ENCODE measurements at places on chromosomes 1 and 21.
A peak's percentile ranks its signal among the peaks of the same experiment; 100 is the strongest.

- DNase-seq, result no peak
Observed at GRCh38 chr21:33427051-33427450, 23.8 kb downstream of the IFNGR2 start.

DNA sequence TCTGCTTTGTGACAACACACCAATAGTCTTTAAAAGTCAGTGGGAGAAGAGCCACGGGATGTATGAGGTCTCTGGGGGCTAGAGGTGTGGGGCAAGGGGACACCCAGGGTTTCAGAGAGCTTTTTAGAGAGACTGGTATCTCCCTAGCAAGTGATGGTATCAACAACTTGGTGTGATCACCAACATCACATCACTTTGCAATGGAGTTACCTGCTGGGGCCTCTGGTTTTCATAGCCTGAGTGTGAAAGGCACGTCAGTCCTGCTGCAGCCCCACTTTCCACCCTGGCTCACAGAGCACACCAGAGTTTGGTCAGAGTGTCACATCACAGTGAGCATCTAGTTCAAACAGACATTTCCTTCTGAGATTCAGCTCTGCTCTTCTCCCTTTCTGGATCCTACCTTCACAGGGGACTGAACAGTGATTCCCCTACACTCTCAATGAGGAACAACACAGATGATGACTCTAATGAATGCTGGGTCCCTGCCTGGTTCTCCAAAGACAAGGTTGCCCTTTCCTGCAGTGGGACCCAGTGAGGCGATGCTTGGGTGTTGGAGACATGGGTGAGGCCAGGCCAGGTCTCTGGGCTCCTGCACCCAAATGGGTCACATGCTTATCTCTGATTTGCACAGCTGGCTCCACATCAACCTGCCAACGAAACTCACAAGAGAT lies 2.0 kb upstream of the MAN1C1 start:
- no peak for DNase-seq

DNA sequence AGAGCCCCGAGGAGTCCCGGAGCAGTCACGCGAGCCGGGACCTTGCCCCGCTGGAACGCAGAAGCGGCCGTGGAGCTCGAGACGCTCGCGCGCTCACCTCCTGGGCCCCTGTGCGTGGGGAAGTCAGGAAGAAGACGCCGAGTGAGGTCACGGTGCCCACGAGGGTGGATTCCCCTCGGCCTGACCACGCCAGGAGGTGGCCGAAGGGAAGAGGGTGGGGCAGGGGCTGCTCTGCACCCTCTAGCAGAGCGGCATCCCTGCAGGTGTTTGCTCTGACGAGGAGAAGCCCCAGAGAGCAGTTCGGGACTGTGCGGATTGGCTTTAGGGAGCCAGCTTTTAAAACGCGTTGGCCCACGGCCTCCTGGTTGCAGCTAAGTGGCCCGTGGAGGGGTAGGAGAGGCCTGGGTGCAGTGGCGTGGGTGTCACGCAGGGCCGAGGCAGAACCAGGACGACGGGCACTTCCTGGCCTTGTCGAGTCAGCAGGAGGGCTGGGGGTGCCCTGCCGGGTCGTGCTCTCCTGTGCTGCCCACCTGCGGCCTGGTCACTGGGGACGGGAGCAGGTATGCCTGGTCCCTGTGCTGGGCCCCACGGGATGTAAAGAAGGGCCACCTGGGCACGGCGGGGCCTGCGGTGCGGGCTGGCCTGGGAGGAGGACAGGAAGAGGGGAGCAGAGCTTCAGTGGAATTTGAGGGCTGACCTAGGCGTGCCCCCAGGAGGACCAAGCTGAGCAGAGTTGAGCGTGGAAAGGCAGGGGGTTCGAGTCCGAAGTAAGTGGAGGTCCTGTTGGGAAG lies 1.0 kb downstream of the PDXK start:
- DNase-seq, result no peak

DNA sequence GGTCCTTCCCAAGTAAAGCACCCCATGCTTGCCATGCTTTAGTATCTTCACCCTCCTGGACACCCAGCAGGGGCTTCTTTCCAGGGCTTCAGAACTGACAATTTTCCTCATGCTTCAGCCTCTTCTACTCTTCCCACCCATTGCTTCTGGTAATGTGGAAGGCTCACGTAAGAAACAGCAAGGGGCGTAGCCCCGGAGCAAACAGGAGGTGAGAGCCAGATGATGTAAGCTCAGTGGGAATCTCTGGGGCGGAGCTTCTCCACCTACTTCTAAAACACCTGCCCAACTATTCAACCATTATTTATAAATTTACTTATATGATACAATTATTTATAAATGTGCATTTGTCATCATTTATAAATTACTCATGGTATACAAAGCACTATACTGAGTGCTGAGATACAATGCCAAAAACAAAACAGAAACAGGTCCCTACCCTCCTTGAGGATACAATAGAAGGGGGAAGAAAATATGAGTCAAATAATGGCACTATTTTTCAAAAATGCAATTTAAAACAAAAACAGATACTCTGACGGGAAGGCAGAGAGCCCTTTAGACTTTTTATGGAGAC lies 140.1 kb upstream of the CAMK1G start:
- DNase-seq, result no peak

DNA sequence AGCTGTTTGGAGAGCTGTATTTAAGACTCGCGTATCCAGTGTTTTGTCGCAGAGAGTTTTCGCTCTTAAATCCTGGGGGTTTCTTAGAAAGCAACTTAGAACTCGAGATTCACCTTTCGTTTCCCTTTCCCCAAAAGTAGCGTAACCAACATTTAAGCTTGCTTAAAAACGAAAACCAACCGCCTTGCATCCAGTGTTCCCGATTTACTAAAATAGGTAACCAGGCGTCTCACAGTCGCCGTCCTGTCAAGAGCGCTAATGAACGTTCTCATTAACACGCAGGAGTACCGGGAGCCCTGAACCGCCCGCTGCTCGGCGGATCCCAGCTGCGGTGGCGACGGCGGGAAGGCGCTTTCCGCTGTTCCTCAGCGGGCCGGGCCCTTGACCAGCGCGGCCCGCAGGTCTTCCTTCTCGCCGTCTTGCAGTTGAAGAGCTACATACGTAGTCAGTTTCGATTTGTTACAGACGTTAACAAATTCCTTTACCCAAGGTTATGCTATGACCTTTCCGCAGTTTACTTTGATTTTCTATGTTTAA lies 1.9 kb downstream of the OLIG1 start:
- no peak for DNase-seq

- no peak for DNase-seq
Observed at GRCh38 chr1:179883040-179883744, 1.1 kb downstream of the TOR1AIP1 start.

DNA sequence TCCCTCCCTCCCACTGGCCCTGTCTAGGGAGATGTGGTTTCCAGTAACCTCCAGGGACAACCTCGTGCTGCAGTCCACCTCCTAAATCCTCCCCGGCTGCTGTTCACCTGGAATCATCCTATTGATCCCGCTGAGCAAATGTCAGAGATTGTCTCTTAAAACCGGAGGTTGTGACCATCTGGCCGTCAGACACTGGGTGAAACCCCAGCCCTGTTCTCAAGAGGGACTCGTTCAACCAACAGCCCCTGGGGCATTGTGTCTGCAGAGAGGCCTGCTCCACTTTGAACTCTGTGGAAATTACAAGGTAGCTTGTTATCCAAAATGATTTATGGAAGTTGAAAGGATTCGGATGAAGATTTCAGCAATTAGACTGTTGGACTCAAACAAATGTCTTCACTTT lies 498.0 kb downstream of the MATN1 start:
- no peak for DNase-seq

GRCh38 chr1:225767634-225768540 lies 9.7 kb upstream of the SRP9 start:
- peak; percentile 75 for DNase-seq

GRCh38 chr1:11058595-11059154 lies 1.1 kb downstream of the SRM start:
- no peak for DNase-seq

DNA sequence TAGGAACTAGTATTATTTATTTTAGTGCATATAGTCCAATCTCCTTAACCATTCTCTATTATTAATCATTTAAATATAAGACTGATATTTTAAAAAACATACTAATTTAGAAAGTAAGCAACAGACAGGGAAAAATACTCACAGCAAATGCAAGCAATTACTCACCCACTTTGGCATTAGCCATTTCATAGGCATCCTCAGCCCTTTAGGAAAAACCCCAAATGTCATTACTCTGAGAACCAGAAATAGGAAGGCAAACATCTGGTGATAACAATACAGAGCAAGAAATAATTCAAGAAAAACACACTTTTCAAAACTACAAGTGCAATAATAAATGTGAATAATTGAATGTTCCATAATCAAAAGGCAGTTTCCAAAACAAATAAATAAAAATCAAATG lies 545.1 kb downstream of the PLPP3 start:
- DNase-seq, result no peak

DNA sequence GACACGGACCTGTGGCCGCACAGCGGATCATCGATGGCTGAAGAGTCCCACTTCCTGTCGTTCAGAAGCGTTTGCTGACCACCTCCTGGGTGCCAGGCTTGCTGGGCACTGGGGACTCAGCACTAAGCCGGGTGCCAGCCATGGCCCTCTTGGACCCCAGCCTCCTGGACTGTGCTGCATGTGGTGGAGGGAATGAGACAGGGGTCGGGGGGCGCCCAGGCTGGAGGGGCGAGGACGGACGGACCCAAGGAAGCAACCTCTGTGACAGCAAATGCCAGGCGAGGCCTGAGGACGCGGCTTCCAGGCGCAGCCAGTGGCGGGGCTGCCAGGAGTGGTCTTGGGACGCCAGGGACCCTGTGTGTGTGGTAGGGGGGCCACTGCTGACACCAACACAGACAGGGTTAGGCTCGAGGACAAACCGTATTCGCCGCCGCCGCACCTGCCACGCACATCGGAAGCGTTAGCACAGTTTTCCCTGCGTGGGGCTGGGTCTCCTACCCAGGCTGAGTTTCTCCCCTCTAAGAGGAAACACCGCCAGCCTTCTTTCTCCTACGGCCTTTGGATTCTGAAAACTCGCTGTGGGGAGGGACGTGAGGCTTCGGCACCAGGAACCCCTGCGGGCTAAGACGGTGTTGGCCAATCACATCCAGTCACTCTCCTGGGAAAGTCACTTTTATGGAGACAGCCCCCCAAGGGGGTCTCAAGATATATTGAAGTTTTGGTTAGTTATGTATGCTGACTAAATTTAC lies 3.1 kb upstream of the MXRA8 start:
- no peak for DNase-seq

- DNase-seq, result no peak
Observed at GRCh38 chr21:29301691-29302090, 3.0 kb downstream of the BACH1 start.

GRCh38 chr1:93588206-93588605 lies 93.4 kb downstream of the BCAR3 start:
- DNase-seq, result no peak

GRCh38 chr1:81053826-81054225 lies 746.9 kb upstream of the ADGRL2 start:
- DNase-seq, result no peak

DNA sequence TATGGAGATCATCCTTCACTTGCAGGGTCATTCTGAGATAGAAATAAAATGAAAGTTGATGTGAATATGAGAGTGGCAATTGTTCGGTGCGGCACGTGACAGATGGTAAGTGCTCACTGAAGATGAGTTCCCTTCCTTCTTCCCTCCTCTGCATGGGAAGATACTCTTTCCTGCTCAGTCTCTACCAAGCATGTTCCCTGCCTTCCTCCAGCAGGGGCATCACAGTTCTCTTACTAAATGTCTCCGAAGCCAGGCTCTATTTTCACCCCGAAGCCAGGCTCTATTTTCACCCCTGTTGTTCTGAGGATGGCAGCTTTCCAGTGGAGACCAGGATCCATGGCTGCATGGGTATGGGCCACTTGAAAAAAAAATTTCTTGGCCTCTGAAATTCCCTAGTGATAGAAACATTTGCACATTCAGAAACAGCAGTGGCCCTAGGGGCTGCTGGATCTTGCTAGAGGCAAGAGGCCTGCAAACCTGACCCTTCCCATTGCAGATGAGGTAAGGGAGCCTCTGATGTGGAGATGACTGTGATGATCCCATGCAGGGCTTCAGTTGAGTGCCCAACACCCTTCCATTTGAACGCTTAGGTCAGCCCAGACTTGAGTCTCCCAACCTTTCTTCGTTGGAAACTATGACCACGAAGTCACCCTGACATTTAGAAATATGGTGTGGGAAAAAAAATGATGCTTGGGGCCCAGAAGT lies 123.7 kb upstream of the HMGB4 start:
- no peak for DNase-seq

DNA sequence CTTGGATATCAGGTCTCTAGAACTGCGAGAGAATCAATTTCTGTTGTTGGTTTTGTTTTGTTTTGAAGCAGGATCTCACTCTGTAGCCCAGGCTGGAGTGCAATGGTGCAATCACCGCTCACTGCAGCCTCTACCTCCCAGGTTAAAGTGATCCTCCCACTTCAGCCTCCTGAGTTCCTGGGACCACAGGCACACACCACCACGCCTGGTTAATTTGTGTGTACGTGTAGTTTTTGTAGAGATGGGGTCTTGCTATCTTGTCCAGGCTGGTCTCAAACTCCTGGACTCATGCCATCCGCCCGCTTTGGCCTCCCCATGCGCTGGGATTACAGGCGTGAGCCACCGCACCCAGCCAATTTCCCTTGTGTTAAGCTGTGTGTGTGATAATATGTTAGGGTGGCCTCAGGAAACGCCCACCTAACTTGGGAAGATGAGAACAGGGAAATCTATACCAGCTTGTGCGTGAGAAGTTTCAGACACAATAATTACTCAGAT lies 109.6 kb downstream of the SIK1 start:
- DNase-seq, result no peak

GRCh38 chr1:212514782-212515181 lies 82.1 kb downstream of the NENF start:
- no peak for DNase-seq

GRCh38 chr1:26370591-26371382 lies 1.8 kb downstream of the ZNF683 start:
- no peak for DNase-seq
